ENCODE measurements at places on chromosomes 1 and 21.
A peak's percentile ranks its signal among the peaks of the same experiment; 100 is the strongest.

DNA sequence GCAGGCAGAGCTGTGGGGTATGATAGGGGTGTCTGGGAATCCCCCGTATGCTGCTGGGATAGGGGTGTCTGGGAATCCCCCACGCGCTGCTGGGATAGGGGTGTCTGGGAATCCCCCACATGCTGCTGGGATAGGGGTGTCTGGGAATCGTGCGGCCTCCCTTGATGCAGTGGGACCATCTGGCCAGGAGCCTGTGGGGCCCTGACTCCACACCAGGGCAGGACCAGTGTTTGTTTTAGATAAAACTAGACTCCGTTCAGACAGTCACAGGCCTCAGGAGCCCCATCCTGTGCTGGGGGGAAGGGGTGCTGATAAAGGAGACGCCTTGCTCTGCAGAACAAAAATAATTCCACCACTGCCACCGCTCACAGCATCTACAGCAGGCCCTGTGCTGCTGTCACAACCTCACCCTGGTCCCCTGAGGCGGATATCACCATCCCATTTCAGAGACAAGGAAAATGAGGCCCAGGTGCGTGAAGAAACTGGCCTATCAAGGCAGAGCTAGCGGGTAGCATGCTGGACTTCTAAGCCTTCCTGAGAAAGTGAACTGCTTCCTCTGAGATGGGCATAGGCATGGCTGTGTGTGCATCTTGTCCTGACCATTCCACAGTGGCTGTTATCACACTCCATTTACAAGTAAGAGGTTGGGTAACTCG, 24.0 kb downstream of the ECE1 start:
- DNase-seq = no peak

DNA sequence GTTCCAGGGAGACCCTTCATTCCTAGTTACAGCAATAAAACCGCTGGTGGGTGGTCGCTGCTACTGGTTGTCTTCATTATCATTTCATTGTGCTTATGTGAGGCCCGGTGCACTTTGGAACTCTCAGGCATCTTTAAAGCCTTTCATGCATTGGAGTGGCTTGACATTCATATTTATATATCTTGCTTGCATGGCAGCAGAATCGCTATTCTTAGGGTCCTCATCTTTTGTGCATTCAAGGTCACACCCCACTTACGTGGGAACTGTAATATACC, 110.1 kb downstream of the ZBTB18 start:
- no peak for DNase-seq

- peak; percentile 57 for DNase-seq
These were observed 390 bp downstream of the ZFP69B start for GRCh38 chr1:40450495-40451237.

DNA sequence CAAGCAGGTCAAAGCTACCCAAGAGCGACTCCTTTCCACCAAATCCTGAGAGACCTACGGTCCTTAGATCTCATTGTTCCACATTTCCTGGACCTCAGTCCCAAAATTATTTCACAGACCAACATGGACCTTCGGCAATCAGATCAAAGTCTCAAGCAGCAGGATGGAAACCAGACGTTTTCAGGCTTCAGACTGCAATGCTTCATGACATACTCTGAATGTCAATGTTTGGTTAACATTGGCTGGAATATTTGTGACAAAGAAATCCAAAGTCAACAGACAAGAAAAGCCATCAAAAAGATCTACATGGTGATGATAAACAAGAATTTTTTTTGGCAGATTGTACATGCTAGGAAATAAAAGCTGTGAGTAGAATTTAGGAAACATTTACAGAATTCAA, 1057.3 kb downstream of the ADGRL2 start:
- no peak for DNase-seq

- peak; percentile 15 for DNase-seq
These were observed 37.3 kb downstream of the KCNK2 start for GRCh38 chr1:215119719-215120365.

DNA sequence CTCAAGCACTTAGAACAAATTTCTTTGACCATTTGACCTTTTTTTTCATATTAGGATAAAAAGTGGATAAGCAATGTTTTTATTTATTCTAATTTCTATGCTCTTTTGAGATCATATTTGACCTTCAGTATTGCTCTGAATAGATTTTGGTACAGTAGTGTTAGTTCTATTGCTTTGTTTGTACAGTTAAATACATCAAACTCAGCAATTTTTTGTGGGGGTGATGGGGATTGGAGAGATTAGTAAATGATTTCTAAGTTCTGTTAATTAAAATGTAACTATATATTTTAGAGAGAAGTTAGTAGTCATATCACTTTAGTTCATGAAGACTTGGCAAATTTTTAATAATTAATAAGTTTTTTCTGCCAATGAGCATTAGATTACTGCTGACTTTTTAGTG, 2.4 kb upstream of the GPR52 start:
- no peak for DNase-seq

DNA sequence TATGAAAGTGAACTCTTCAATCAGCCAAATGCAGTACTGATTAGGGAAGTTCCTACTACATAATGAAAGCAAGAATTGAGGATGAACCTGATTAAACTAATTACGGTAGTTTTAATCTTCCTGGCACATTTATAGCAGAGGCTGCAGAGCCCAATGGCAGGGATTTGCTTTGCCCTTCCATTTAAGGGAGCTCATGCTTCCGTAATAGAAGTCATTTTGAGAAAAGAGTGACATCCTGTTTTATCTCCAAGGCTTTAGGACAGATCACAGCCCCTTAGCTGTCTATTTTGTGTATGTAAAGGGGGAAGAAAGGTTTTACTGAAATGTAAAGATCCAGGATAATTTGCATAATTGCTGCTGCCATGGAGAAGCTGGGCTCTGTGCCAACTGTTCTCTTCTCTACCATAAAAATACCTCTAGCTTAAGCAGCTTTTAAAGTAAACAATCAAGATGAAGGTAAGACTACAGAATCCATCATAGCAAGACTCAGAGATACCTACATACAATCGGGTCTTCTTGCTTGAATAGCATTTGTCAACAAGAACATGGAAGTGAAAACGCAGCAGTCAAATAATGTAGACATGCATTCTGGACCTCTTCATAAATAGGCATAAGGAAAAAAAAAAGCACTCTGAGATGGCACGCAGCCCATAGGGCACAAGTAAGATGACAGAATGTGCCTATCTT, 62.5 kb downstream of the ASH1L start:
- no peak for DNase-seq

GRCh38 chr1:35866991-35867390, 16.0 kb upstream of the AGO1 start:
- no peak for DNase-seq

- peak; percentile 16 for DNase-seq
These were observed 853 bp upstream of the RRAGC start for GRCh38 chr1:38860454-38860795.

DNA sequence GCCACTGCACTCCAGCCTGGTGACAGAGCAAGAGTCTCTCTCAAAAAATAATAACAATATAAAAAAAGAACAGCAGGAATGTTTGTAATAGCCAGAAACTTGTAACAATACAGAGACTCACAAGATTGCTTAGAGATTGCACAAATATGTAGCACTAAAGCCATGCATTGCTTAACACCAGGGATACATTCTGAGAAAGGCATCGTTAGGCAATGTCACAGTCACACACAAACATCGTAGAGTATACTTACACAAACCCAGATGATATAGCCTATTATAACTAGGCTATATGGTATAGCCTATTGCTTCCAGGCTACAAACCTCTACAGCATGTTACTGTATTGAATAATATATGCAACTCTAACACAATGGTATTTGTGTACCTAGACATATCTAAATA, 45.3 kb downstream of the GPATCH2 start:
- no peak for DNase-seq

GRCh38 chr1:150365941-150366340, 2.0 kb downstream of the RPRD2 start:
- DNase-seq = no peak

DNA sequence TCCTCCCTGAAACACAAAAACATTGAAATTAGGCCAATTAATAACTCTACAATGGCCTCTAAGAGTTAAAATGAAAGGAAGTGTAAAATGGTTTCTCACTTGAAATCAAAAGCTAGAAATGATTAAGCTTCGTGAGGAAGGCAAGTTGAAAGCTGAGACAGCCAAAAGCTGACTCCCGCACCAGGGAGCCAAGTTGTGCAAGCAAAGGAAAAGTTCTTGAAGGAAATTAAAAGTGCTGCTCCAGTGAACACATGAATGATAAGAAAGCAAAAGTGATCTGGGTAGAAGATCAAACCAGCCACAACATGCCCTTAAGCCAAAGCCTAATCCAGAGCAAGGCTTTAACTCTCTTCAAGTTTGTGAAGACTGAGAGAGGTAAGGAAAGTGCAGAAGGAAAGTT, 22.8 kb downstream of the CYYR1 start:
- DNase-seq = no peak

GRCh38 chr1:12734651-12735050, 11.3 kb upstream of the CFAP107 start:
- DNase-seq = no peak

GRCh38 chr1:228511546-228512445, 24.6 kb downstream of the RNF187 start:
- no peak for DNase-seq

DNA sequence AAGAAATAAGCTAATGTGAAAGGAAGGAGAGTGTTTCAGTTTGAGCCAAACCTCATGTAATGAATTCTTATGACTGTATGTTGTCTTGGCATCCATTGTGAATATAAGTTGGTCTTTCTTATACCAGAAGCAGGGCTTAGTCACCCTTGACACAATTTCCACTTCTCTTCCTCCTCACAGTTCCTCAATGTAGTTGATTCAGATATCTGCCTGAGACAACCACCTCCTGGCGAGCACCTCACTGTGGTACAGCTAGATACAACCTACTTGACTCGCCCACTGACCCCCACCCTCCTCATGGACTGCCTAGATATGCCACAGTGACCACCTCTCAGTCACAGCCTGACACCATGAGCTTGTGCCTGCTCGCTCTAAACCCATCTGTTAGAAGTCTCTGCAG, 45.6 kb downstream of the KYAT3 start:
- DNase-seq = no peak

DNA sequence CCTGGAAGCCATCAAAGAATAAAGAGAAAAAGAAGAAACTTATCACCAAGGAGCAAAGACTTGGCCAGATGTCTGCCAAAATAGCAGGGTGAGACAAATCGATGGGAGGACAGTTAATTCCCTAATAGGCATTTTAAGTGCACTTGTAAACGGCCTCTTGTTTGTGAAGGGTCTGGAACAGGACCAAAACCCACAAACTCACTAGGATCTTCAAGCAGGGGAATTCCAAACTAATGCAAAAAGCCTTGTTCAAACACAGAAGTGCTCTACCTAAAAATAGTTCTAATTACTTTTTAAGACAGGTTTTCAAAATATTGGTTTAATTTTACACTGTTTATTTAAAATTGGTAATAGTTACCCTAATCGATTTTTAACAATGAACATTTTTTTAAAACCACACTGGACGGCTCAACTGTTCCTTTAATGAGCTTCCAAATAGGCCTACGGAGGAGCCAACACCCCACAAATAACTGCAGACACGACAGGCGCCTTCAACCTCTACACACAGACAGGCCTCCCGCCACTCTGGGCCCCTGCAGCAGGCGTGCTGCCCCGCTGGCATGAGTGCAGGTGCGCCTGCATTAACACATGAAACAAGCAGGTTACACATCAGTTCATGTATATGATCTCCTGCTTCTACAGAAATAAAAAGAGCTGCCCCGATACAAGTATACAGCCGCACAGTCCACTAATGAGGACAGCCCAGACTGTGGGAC, 15.8 kb downstream of the UBE2G2 start:
- DNase-seq = no peak

GRCh38 chr1:13801655-13802486, 101.9 kb downstream of the PRDM2 start:
- DNase-seq = no peak

DNA sequence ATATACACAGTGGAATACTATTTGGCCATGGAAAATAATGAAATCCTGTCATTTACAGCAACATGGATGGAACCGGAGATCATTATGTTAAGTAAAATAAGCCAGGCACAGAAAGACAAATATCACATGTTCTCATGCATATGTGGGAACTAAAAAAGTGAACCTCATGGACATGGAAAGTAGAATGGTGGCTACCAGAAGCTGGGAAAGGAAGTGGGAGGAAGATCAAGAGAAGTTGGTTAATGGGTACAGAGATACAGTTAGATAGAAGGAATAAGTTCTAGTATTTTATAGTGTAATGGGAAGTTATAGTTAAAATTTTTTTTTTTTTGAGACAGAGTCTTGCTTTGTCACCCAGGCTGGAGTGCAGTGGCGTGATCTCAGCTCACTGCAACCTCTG, 34.8 kb upstream of the CREG1 start:
- no peak for DNase-seq

- DNase-seq = no peak
These were observed 45.8 kb upstream of the TTC34 start for GRCh38 chr1:2847086-2847985.

- DNase-seq = peak; percentile 83
These were observed 164.2 kb upstream of the C1orf21 start for GRCh38 chr1:184222652-184223052.

- DNase-seq = no peak
These were observed 56.2 kb upstream of the FASLG start for GRCh38 chr1:172602706-172603105.

DNA sequence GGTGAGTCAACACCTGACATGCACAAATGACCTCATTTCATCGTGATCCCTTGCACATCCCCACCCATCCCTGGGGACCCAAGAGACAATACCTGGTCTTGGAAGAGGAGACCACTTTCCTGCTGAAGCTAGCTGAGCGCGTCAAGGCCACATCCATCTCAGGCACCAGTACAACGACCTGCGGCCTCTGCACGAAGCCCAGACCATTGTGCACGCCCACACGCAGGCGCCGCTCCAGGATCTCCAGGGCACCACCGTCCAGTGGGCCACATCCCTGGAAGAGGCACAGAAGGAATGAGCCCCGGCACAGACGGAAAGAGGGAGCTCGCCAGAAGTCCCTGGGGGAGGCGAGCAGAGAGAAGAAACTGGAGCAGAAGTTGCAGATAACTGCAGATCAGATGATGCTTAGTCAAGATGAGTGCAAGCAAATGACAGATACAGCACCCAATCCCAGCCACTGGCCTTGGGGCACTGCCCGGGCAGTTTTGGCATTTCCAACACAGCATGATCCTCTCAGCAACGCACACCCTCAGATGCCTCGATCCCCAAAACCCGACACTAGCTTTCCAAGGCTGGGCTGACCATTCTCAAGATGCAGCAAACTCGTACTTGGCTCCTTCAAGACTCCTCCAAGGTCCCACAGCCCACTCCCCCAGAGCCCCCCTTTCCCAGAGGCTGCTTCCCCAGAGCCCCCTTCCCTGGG, 44.1 kb downstream of the NPHP4 start:
- no peak for DNase-seq

- no peak for DNase-seq
These were observed 126.0 kb downstream of the SYF2 start for GRCh38 chr1:25106352-25106751.

GRCh38 chr21:42101246-42101645, 30.1 kb downstream of the UMODL1 start:
- DNase-seq = no peak
